Activated naive CD4-positive, alpha-beta T cell treated with anti-CD3 and anti-CD28 coated beads, Interleukin-2, amount 50 U/mL, for 16 hours (primary cell): ENCODE measurements at places on chromosomes 4 and X.

DNA sequence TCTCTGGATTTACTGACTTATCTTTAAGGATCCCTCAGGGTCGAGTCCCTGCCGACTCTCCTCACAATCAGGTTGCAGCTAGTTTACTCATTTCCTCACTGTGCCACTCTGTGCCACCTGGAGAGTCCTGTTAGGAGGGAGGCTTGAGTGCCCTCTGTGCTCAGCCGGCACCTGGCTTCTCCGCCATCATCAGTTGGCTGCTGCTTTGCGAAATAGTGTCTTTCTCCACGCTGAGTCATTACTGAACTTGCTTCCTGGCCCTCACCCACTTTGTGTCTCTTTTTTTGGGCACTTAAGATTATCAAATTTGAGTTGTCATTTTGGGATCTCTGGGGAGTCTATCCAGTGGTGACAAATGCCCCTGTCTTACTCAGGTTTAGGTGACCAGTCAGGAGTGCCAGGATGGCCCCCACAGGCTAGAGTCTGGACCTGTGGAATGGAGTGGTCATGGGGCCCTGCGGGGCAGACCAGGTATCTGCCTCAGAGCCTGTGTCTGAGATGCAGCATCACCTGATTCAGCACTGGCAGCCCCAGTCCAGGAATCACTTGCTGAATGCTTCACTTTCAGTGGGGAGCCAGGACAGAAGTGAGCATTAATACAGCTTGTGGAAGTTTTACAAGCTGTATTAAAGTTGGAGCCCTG is 37.7 kb downstream of the JADE1 start:
- no peak for DNase-seq

DNA sequence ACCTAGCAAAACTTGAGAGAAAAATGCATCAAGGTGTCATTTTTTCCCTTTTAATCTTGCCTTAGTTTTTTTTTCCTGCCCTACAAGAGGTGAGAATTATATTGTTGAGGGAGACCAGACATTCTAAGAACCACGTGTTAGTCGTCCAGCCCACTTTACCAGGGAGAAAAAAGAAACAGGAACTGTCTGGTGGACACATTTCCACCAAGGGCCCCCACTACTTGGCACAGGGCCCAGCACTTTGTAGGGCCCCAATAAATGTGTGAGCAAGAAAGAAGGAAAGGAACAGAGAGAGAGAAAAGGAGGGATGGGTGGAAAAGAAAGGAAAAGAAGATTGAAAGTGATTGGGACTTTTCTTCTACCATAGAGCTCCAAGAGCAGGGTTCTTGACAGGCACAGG is 3.9 kb upstream of the EGFL6 start:
- no peak for DNase-seq

DNA sequence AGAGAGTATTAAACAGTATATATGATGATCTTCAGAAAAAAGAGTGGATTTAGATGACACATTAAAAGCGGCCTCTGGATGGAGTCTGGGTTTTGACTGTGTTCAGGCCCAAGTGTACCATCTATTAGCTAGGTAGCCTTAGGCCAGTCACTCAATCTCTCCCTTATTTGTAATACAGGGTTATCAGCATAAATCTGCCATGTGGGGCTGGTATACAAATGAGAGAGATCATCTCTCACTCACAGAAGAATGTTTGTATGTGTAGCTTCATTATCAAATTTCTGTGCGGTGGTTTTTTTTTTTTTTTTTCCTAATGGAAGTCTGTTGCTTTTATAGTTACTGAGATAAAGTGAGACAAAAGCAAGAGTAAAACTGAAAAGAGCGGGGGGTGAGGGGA is 12.7 kb downstream of the SLC2A9 start:
- DNase-seq: no peak

DNA sequence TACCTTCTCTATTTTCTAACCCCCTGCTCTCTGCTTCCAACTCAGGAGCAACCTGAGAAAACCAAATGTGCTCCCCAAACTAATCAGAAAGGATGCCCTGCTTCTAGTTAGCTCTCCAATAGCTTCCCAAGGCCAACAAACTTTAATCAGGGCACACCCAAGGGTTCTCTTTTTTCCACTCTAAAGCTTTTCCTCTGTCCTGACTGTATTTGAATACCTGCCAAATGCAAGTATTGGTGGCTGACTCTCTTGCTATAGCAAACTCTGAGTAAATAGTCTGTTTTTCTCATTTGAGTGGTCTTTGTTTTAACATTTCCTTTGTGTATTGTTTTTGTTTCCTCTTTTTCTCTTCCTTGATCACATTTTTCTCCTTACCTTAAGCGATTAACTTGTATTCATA is 52.5 kb downstream of the GBA3 start:
- no peak for DNase-seq

- DNase-seq: no peak
These were observed 247.7 kb upstream of the ARSJ start for GRCh38 chr4:114226968-114227760.

DNA sequence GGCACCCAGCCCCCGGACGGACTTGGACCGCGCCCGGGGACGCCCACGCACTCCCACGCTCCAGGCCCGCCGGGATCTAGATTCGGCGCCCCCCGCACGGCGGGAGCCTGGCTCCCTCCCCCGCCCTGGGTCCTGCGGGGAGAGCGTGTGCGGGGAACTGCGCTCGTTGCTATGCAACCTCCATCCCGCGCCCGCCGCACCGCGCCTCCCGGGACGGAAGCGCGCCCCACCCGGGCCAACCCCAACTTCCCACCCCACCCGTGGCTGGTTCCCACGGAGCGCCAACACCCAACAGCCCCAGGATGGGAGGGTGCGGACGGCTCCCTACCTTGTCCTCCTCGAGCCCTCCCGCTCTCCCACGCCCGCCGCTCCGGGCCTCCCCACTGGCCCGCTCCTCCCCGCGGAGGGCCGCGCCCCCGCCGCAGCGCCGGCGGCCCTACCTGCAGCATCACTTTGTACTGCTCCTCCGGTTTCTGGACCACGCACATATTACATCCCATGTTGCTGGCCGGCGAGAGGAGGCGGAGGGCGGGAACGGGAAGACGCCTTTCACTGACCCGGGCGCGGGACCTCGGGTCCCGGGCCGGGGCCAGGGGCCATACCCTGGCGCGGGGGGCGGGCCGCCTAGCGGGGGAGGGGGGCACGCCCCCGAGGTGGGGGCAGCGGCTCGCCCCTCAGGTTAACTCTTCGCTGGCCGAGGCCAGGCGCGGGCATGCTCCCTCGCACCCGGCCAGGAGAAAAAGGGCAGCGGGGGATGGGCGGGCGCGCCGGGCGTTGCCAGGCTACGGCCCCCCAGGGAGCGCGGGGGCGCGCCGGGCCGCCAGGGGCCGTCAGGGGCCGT is at the start of gene PDZD4:
Gene PDZD4, minus strand, starts transcription at position 746 of the 841 bp plus-strand sequence. Its CDS starts 246 bp downstream, at position 500.
- DNase-seq: peak; percentile 20

GRCh38 chr4:74118600-74119338 is 19.8 kb upstream of the CXCL2 start:
- DNase-seq: no peak

- DNase-seq: no peak
These were observed 75.7 kb upstream of the ANK2 start for GRCh38 chr4:112973750-112974251.

GRCh38 chr4:183808097-183808456 is 97.0 kb upstream of the STOX2 start:
- DNase-seq: no peak

- DNase-seq: no peak
These were observed 158.8 kb upstream of the NDST4 start for GRCh38 chr4:115272185-115272584.

GRCh38 chr4:100284129-100284880 is 94.0 kb upstream of the DDIT4L start:
- DNase-seq: no peak

GRCh38 chr4:16289897-16290554 is 63.8 kb upstream of the TAPT1 start:
- DNase-seq: no peak

- DNase-seq: no peak
These were observed 2.7 kb downstream of the TFE3 start for GRCh38 chrX:49040376-49040955.

- no peak for DNase-seq
These were observed 30.3 kb downstream of the STPG2 start for GRCh38 chr4:98113012-98113411.

- DNase-seq: no peak
These were observed 4.0 kb downstream of the FLNA start for GRCh38 chrX:154370300-154371016.

- DNase-seq: no peak
These were observed 175.9 kb downstream of the TSPAN5 start for GRCh38 chr4:98482503-98482846.

DNA sequence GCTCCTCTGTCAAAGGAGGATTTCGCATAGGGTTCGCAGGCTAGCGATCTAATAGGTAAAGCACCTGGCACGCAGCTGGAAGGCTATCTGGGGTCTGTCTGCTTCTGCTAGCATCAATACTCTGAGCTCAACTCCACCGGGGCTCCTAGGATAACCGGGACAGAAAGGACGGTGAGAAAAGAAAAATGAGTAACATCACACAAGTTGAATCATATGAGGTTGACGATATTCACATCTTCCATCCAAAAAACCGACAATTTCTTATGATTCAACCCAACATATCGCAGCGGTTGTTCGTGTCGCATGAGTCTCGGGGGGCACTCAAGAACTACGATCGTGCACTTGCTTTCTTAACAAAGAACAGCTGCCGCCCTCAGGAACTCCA is 1.8 kb downstream of the PROM1 start:
- no peak for DNase-seq

DNA sequence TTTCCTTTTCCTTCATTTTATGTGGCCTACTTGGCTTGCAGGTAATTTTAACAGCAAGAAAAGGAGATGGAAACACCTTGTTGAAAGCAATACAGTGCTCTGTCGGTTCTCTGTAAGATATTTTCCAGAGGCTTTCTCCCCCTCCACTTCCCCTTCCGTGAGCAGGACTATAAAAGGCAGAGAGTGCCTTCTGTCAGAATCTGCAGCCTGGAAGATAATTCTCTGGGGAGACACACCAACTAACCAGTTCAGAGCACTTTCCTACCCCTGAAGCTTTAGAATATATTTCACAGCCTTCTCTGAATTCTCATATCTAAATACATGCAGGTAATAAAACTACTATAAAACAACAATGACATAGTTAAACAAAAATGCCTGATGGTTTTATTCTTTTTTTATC is 141.1 kb downstream of the IDS start:
- no peak for DNase-seq

DNA sequence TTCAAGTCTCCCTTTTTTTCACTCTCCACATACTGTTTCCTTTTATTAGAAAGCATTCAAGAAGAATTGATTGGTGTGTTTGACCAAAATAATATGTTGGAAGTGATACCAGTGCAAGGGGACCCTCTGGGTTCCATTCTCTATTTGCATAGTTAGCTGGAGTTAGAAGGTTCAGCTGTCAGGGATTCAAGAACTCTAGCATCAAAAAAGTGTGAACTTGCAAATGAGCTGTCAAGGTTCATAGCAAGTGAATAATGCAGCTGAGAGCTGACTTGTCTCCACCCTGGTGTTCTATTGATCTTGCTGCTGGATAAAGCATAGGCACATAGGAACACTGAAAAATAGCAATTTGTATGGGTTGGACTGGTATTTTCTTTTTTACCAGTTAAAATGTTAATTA is 73.2 kb downstream of the SORBS2 start:
- DNase-seq: no peak

DNA sequence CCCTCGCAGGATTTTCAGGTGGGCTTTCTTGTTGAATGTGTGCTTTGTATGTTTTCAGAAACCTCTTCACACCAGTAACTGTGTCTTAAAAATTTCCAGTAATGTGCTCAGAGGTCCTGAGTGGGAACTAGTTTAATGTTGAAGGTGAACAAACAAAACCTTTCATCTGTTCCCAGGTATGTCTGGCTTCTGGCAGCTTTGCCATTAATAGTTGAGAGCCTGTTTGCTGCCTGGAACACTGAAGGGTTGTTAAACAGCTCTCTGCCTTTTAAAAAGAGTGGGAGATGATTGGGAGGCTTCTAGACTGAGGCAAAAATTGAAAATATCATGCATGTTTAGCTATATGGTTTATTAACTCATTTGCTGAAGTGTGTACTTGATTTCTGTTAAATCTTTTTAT is 161.2 kb upstream of the AGTR2 start:
- no peak for DNase-seq

- DNase-seq: no peak
These were observed 9.7 kb downstream of the ABLIM2 start for GRCh38 chr4:8148785-8149435.

- DNase-seq: no peak
These were observed 37.5 kb upstream of the TMPRSS11F start for GRCh38 chr4:68167166-68167565.

DNA sequence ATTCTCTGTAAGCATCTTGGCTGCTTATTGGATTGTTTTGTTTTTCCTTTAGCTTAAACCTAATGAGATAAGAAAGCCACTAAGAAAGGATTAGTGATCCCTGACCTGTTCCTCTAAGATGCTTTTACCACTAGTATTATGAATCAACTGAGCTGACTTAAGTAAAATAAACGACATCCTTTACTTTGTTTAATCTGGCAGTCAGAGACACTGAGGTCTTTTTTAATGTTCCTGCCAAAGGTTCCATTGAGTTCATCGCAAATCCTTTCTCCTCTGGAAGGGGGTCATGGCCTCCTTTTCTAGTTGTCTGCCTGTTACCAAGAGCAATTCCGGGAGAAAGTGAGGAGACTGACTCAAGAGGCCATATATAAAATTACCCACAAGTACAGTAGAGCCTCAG is 1038.3 kb upstream of the SLIT2 start:
- DNase-seq: no peak

DNA sequence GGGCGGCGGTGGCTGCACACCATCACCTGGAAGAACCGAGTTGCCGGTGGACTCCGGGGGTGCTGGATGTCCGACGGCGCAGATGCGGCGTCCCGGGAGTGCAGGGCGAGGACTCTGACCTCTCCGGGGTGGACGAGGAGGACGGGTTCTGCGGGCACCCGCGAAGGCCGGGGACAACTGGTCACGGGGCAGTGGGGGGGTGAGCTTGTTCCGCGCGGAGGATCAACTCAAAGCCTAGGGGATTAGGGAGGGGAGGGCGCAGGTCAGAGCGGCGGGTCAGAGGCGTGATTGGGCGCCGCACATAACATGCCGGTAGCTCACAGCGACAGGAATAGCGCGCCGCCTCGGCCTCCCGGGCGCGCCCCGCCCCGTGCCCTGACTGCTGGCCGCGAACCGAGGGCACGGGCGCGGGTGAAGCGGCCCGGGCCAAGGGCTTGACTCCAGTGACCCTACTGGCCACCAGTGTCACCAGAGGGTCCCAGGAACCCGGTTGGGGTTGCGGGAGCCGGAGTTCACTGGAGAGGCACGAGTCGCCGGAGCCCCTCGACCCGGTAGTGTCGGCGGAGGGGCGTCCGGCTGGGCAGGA is at the start of gene KLHL34:
Gene KLHL34, minus strand, starts transcription at position 179 of the 586 bp plus-strand sequence. CDS start 542 bp downstream, outside the sequence.
- peak; percentile 18 for DNase-seq
